ENCODE measurements at places on chromosomes 12 and 14. TPM values are rescaled to one million over a fixed set of nuclear protein-coding genes. Genes with fewer than 3 reads are reported as not detected.

DNA sequence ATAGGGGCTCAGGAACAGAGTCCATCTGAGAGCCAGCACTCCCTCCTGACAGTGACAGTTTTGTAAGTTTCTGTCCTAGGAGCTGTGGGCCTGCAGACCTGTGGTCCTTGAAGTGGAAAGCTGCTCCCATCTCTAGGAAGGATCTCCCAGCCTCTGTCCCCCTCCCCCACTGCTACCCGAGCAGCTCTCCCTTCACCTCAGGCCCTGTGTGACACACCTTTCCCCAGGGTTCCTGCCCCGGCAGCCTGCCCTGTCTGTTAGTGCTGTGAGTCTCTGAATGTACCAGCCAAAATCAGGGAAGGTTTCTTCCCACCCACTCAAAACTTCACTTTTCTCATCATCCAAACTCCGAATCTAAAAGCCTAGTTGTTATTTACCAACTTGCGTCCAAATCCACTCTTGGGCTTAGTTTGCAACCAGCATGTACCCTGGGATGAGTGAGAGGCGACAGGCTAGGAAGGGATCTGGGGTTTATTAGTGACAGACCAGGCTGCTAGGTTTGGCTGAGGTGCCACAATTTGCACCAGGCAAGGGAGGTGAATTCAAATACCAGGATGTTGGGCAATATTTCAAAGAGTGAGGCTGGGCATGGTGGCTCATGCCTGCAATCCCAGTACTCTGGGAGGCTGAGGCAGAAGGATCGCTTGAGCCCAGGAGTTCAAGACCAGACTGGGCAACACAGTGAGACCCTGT is 39.9 kb downstream of the NINJ2 start:
- no peak for DNase-seq

ANO2 gene
- total RNA-seq: 0.63 TPM

B3GNT4 gene
- 0.12 TPM for total RNA-seq

- DNase-seq: no peak
These were observed 10.1 kb downstream of the LRTM2 start for GRCh38 chr12:1830401-1830845.

DNA sequence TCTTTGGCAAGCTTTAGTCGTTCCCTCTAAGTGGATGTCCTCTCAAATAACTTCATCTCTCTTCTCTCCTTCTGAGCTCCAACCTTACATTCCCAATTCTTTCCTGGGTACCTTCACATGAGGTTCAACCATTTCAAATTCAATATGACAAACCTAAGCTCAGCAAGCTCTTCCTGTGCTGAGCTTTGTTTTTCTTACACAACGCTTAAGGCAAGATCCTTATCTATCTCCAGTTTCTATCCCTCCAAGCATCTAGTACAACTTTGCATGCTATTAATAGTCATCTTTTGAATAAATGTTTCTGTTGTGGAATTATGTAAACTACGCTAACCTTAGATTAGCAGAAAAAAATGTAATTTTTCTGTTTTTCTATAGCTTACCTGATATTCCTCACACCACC is 63.7 kb upstream of the IFNG-AS1 start:
- no peak for DNase-seq

DNA sequence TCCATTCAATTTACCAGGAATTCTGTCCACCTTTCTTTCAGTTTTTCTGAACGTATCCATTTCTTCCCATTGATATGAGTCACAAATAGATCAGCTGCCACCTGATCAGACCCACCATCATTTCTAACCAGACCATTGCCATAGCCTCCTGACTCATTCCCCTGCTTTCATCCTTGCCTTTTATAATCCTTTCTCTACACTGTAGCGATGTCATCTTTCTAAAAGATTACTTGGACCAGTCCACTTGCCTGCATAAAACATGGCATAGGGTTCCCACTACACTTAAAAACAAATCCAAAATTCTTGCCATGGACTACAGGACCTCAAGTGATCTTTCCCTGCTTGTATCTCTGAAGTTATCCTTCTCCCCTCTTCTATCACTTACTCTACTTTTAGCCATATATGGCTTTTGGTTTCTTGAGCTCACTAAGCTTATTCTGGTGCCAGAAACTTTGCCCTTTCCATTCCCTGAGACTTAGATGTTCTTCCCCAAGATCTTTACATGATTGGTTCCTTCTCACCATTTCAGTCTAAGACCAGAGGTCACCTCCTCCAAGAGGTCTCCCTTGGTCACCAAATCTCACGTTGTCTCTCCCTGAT is 149.5 kb upstream of the KRR1 start:
- no peak for DNase-seq

PTGDR gene
- total RNA-seq: not detected

DNA sequence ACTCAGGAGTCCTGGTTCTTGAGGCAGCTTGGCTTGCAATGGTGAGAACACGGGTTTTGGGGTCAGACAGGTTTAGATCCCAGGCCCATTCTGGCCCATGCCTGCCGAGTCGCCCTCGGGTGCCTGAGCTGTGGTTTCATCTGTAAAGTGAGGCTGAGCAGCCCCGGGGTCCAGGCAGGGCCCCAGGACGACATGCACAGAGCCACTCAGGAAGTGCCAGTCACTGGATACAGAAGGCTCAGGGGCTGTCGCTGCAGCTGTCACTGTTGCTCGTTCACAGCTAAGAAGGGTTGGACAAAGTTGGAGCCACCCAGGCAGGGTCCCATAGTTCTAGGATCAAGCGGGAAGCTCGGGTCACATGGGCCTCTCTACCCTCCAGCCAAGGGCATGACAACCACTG is 403.1 kb downstream of the BCL11B start:
- peak; percentile 15 for DNase-seq

- no peak for DNase-seq
These were observed 69.3 kb downstream of the PRKD1 start for GRCh38 chr14:29858299-29858698.
